Parietal lobe (tissue), 2 donors: ENCODE measurements at places on chromosomes 6 and 20. TPM values are rescaled to one million over a fixed set of nuclear protein-coding genes. Genes with fewer than 3 reads are reported as not detected.

The SPTLC3 gene
- total RNA-seq, result 0.63 TPM

The CTCFL gene
- total RNA-seq, result not detected

The FBXO9 gene
- total RNA-seq, result 51.0 TPM

The CST9L gene
- total RNA-seq, result not detected

The TUBB gene
- 1,375 TPM for total RNA-seq

The ZSCAN12 gene
- total RNA-seq, result 22.8 TPM

The CCM2L gene
- 2.8 TPM for total RNA-seq

The BTBD9 gene
- total RNA-seq, result 40.1 TPM

The KATNA1 gene
- 27.5 TPM for total RNA-seq

The SLA2 gene
- total RNA-seq, result 0.31 TPM

The TMEM181 gene
- total RNA-seq, result 58.8 TPM

The SALL4 gene
- total RNA-seq, result 0.31 TPM

The SRMS gene
- total RNA-seq, result not detected

The SLC17A9 gene
- 0.31 TPM for total RNA-seq

The NRSN2 gene
- 44.4 TPM for total RNA-seq

The MCHR2 gene
- total RNA-seq, result 8.5 TPM

The SLC17A2 gene
- total RNA-seq, result not detected

The STK35 gene
- 21.6 TPM for total RNA-seq

The C20orf141 gene
- not detected for total RNA-seq

The STAU1 gene
- total RNA-seq, result 58.5 TPM

The CCHCR1 gene
- total RNA-seq, result 14.1 TPM

The AGER gene
- 0.63 TPM for total RNA-seq

The MAP7 gene
- total RNA-seq, result 9.4 TPM

The OPRM1 gene
- 0.94 TPM for total RNA-seq

The C20orf204 gene
- total RNA-seq, result 4.4 TPM

The HAO1 gene
- not detected for total RNA-seq

The TREML1 gene
- not detected for total RNA-seq

The ENPP5 gene
- total RNA-seq, result 5.0 TPM

The TMX4 gene
- total RNA-seq, result 30.4 TPM

The C6orf118 gene
- 23.5 TPM for total RNA-seq

The MACROD2 gene
- 126 TPM for total RNA-seq

The C20orf202 gene
- 1.3 TPM for total RNA-seq

The TMEM74B gene
- 12.5 TPM for total RNA-seq

The PTPRT gene
- 23.2 TPM for total RNA-seq

The SLC22A3 gene
- 1.3 TPM for total RNA-seq

The FAM209B gene
- not detected for total RNA-seq

The RBPJL gene
- not detected for total RNA-seq

The COL9A1 gene
- 11.0 TPM for total RNA-seq

The C6orf141 gene
- total RNA-seq, result 1.3 TPM

The PGBD1 gene
- total RNA-seq, result 20.7 TPM

The SLC22A2 gene
- total RNA-seq, result not detected

The IL17F gene
- total RNA-seq, result not detected

The TBC1D7 gene
- 53.5 TPM for total RNA-seq

The PGC gene
- total RNA-seq, result not detected

The MUC21 gene
- total RNA-seq, result not detected

The PKIB gene
- total RNA-seq, result 0.94 TPM
